ENCODE measurements at places on chromosomes 1 and 21.

DNA sequence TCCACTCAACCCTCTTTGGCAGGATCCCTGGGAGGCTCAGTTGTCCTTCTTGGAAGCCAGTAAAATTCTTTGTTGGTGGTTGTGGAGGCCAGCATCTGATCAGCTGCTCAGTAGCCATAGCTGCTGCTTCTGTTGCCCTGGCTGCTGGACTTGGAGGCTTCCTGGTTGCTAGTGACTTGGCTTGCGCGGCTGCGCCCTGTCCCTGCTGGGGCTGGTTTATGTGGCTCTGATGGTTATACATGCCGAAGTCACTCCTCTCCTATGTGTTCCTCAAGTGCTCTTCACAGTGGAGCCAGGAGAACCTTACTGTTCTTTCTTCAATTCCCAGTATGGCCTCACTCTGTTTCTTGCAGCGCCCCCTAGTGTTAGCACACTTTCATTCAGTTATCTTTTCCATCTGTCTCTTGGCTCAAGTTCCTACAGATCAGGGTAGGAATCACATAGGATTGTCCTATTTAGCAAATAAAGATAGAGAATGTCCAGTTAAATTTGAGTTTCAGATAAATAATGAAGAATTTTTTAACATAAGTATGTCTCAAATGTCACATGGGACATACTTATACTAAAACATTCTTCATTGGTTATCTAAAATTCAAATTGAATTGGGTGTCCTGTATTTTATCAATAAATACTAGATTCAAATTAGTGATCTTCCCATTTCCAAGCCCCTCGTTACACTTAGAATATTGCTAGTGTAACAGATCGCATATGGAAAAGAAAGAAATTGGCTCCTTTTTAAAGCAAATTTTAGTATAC lies 176.5 kb downstream of the TGFB2 start:
- no peak for DNase-seq

DNA sequence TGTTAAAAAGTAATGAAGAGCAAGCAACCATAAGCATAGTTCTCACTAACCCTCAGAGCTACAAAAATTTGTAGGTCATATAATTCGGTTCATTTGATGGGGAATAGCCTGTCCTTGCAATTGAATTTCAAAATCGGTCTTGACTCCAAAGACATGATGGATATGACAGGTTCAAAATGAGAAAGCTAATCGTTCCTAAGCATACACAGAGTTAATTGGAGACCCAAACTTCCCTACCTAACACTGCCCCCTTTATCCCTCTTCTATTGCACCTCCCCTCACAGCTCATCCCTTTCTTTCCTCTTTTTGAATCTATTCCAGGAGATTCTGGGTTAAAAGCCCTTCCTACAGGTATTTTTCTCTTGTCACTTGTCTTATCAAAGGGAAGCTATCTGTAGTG lies 390.0 kb upstream of the PTBP2 start:
- no peak for DNase-seq

- no peak for DNase-seq
Measured at GRCh38 chr21:41156142-41156541, 11.8 kb upstream of the BACE2 start.

GRCh38 chr1:65172936-65173690 lies 25.1 kb downstream of the AK4 start:
- DNase-seq, result no peak

GRCh38 chr1:29488794-29489311 lies 252.5 kb downstream of the PTPRU start:
- DNase-seq, result no peak

DNA sequence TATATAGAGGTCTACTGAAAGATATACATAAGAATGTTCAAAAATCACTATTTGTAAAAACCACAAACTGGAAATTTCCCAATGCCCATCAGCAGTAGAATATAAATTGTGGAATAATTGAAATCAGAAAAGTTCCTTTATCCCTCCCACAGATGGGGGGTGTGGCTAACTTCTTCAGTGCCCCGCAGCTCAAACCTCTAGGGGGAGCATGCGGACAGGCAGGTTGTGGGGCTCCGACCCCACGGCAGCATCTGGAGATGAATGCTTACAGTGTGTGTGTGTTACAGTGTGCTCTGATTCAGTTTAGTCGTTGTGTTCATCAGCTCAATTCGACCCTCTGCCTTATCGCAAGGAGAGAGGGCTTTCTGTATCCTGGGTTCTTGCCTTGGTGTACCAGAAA lies 262.1 kb upstream of the LRRC7 start:
- DNase-seq, result no peak

DNA sequence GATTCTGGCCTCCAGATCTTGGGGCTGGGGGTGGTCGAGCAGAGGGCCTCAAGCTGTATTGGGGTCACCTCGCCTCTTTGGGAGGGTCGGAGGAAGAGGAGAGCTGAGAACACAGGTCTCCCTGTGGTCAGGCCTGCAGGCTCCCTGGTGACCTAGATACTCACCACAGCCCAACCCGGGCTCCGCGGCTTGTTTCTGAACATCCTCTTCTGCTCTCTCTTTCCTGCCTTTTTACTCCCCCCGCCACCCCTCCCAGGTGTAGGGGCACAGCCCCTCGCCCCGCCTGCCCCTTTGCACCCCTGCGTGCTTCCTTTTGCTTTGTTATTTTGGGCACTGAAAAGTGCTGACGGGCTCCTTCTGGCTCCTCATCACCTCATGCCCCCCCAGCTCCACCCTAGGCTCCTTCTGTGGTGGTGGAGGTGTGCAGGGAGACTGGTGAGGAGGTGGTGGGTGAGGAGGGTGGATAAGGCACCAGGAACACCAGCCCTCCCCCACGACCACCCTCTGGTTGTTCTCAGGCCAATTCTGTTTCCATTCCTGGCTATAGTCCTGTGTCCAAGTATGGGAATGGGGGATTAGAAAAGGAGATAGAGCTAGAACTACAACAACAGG lies 10.6 kb upstream of the LINGO4 start:
- no peak for DNase-seq

- no peak for DNase-seq
Measured at GRCh38 chr1:223177681-223178080, 34.6 kb upstream of the TLR5 start.

- no peak for DNase-seq
Measured at GRCh38 chr1:193077991-193078390, 18.6 kb downstream of the RO60 start.

- no peak for DNase-seq
Measured at GRCh38 chr1:54158071-54158470, 5.3 kb upstream of the CDCP2 start.

- no peak for DNase-seq
Measured at GRCh38 chr1:209029737-209030136, 553.8 kb upstream of the CAMK1G start.

- DNase-seq, result no peak
Measured at GRCh38 chr1:180081474-180081873, 73.2 kb upstream of the QSOX1 start.

GRCh38 chr21:42438316-42439205 lies 34.9 kb downstream of the UBASH3A start:
- DNase-seq, result no peak

DNA sequence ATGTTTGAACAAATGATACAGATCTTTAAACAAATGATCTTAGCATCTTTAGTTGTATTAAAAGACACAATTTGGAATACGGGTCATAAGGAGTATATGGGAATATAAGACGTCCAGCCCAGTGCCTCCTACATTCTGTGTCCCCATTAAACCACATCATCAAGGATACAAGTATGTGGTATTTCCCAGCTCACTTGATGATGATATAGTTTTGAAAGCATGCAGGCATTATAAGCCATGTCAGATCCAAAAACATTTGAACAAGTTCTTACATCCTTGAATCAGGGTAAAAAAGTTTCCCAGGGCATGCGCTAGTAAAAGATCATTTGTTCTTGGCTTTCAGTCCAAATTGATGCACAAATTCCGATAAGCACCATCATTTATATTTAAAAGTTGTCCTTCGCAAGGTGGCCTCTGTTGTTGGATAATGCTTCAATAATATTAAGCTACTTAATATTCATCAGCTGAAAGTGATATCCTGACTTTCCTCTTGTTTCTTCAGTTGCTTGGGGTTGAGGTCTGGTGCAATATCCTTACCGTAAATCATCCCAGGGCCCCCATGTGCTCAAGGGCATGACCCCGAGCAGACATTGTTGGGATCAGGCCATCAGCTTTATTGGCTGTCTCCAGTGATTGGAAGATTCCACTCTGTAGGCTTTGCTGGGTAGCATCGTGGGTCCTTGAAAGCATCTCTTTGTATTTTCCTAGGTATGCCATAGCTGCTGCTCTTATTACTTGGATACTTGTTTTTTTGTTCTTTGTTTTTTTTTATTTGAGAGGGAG lies 61.8 kb downstream of the CENPF start:
- no peak for DNase-seq

DNA sequence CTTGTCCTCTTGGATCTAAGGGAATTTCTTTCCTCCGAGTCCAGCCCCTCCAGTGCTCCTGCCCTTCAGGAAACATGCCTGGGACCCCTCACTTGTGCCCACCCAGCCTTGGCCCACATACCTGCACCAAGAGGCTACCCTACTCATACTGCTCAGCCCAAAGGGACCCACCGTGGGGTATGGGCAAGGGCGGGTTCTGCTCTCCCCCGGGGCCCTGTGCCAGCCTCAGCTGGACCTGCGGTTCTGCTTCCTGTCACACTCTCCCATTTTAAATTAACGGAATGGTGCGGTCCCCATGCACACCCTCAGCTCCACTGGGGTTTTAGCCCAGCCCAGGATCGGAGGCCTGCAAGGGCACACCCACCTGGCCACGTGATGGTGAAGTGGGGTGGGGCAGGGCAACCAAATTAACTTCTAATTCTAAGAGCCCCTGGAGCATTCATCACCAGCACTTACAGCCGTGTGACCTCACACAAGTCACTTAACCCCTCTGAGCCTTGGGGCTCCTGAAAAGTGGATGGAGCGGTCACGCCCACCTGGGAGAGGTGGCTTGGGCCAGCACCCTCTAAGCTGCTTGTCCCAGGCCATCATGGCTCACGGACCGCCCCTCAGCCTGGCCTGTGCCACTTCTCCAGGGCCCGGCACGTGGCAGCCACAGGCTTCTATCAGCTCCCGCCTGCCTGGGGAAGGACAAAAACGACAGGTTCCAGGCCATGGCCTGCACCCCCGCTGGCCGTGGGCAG lies 28.3 kb downstream of the TP73 start:
- DNase-seq, result no peak

GRCh38 chr1:62092110-62092509 lies 102.5 kb upstream of the L1TD1 start:
- no peak for DNase-seq

DNA sequence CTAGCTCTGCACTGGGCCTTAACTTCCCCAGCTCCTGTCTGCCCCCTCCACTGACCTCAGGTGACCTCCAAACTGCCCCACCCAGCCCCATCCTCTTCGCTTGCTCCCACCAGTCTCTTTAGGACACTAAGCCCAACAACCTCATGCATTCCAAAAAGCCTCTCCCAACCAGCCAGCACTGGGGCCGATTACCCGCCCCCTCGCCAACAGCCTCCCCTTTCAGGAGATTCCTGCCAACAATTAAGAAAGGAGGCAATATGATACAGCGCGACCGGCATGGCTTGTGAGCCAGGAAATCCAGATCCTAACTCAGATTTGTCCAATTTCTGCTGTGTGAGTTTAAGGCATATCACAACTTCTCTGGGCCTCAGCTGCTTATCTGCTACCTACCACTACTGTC lies 14.7 kb downstream of the KANK4 start:
- no peak for DNase-seq

GRCh38 chr1:247456914-247457639 lies 827 bp downstream of the OR2B11 start:
- DNase-seq, result no peak

DNA sequence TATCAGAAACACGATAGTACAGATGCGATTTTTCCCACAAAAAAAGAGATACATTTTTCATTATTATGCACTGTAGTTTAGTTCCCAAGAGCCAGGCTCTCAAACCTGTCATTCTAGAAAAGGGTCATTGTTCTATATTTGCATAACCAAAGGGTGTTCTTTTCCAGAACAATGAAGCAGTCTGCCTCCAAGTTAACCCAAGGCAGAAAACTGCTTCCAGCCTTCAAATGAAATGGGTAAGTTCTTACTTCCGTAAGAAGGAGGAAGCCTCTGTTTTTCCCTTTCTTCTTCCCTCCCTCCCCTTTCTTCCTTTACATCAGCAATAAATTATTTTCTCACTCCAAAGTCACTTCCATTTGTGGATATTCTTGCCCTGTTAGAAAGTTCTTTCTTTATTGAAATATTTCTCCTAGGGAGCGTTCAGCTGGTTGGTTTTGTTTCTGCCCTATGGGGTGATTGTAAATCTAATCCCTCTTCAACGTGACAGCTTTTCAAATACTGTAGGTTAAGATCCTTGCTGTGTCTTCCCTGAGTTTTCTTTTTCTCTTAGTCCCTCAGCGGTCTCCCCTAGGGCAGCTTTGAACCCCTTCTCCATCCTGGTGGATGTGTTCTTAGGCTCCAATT lies 77.3 kb upstream of the PTGFRN start:
- no peak for DNase-seq

GRCh38 chr1:181469829-181470228 lies 13.5 kb upstream of the CACNA1E start:
- DNase-seq, result no peak

GRCh38 chr21:37711836-37712568 lies 204.3 kb downstream of the KCNJ6 start:
- DNase-seq, result no peak

- no peak for DNase-seq
Measured at GRCh38 chr21:46006547-46007491, 25.2 kb downstream of the COL6A1 start.

- no peak for DNase-seq
Measured at GRCh38 chr1:35220976-35221375, 28.0 kb upstream of the SFPQ start.

GRCh38 chr1:58000116-58000515 lies 546.4 kb downstream of the OMA1 start:
- DNase-seq, result no peak

- no peak for DNase-seq
Measured at GRCh38 chr1:67514300-67514699, 84.1 kb upstream of the SERBP1 start.

DNA sequence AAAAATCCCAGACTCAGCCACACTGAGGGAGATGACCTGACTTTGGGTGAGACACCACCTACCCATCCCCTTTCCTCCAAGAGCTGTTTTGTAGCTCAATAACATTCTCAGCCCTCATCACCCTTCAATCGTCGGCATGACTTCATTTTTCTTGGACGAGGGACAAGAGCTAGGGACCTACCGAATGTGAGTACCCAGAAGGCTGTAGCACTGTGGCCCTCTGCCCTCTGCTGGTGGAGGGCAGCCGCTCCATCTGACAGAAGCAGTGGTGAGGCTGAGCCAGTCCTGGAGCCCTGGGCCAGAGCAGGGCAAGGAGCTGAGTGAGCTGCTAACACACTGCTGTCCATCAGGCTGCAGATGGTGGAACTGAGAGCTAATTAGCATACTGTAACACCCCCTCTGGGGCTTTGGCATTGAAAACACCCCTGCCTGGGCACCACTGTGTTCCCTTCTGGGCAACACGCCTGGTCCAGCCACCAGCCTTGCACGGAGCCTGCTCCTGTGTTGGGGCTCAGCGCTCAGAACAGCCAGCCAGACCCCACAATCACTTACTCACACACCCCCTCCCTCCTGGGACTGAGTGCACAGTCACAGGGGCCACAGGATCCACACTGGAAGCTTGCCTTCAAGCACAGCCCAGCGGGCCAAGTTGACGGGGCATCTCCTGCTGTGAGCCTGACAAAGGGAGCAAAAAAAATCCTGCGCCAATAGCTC lies 18.3 kb upstream of the ALPL start:
- no peak for DNase-seq

- no peak for DNase-seq
Measured at GRCh38 chr1:32266921-32267591, 16.0 kb downstream of the LCK start.

- DNase-seq, result no peak
Measured at GRCh38 chr1:18475234-18475905, 5.4 kb upstream of the KLHDC7A start.

- no peak for DNase-seq
Measured at GRCh38 chr21:31022306-31022705, 16.0 kb downstream of the KRTAP19-8 start.
